AG04449 (cell line): ENCODE measurements at places on chromosomes 4 and X.

DNA sequence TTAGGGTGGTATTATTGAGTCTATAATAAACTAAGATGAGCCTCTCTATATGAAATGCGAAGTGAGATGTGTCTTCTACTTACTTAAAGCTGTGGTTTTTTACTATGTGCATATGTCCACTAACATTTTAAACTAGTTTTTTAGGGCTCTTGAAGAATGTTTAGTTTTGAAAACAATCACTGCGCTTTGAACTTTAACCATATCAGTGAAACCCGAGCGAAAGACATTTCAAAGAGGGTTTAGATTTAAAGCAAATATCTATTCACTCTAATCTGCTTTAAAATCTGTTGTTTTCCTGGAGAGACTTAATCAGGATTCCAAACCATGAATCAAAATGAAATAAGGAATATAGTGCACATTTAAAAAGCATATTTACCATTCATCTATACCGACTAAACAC is 24.8 kb upstream of the SLC7A11 start:
- DNase-seq = no peak

DNA sequence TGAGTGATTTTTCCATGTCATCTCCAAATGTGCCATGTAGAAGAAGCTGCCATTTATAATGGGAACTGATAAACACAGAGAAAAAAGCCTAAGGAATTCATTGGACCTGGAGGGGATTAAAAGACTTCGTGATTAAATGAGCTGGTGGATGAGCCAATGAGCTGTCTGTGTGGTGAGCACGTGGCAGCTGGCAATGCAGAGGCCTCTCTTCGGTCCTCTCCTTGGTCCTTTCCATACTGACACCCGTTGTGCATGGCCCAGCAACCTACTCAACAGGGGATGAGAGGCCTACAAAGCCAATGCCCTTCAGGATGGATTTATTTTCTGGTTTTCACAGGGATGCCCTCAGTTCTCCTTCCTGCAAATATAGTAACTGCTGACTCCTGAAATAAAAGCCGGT is 87.7 kb upstream of the STS start:
- DNase-seq = no peak

GRCh38 chrX:5632061-5632614 is 596.5 kb downstream of the NLGN4X start:
- no peak for DNase-seq

GRCh38 chr4:8473920-8474590 is 33.5 kb downstream of the TRMT44 start:
- DNase-seq = no peak

- DNase-seq = no peak
Measured at GRCh38 chr4:168380290-168380689, 61.7 kb upstream of the DDX60 start.

DNA sequence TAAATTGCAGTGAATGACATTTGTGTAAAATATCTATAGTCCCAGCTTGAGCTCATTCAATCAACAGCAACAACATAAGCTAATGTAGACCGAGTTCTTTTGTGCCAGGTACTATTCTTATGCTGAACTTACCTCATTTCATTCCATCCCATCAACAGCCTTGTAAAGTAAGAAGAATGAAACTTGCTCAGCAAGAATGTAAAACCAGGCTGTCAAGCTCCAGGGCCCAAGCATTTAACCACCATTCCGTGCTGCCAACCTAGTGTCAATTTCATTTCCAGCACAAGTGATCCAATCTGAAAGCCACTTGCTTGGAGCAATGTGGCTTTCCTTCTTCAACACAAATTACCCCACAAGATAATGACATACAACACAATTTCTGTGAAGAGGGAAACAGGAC is 36.6 kb downstream of the RASSF6 start:
- DNase-seq = no peak

DNA sequence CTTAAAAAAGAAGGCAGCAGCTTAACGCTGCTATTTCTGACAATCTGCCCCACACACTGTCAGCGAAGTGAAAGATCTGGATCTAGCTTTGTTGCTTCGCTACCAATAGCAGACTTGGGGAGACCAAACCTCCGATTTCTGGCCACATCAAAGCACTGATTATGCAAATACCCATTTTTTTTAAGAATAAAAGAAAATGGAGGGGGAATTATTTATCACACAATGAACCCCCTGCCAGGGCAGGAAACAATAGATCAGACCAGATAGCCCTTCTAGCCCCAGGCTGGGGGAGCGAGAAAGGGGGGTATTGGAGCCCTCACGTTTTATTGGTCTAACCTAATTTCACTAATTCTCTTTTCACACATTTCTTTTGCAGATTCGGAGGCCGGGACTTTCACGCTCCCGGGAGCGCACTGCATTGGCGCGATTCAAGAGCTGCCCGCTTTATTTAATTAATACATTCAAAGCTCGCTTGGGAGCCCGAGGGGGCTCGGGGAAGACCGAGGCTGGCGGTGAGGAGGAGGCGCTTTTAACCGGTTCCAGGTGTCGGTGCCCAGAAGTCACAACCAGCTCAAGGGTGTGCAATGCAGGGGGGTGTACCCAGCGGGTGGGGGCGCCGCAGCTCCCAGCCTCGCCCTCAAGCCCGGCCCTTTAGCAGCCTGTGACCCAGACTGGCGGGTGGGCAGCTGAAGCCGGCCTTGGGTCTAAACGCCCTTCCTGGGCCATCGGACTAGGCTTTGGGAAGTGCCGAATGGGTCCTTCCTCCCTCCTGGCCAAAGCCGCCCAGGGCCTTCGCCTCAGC is 5.5 kb downstream of the NEUROG2 start:
- no peak for DNase-seq

DNA sequence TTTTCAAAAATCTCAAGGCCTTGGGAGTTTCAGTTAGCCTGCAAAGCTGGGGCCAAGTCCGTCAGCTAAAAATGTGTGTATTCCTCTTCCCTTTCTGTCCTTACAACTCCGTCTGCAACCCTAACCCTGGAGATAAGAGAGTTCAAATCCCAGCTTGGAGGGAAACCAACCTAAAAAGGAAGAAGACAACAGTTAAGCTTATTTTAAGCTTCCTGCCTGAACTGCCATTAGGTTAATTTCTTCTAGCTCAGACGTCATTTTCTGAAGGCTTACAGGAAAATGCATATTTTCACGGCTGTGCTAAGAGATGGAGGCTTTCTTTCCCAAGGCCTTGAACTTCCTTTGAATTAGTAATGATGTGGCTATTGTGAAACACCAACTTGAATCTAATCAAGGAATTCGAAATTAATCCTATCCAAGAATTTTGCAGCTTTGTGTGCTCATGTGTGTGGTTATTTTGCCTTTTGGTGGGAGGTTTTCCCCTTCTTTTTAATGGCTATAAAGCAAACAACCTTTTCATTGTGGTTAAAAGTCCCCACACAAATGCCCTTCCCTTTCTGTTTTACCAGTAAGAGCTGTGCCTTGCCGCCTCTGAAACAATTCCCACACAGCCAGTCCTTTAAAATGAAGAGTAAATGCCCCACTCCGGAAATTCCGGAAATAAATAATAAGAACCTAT is 103.5 kb downstream of the IRF2 start:
- DNase-seq = no peak

DNA sequence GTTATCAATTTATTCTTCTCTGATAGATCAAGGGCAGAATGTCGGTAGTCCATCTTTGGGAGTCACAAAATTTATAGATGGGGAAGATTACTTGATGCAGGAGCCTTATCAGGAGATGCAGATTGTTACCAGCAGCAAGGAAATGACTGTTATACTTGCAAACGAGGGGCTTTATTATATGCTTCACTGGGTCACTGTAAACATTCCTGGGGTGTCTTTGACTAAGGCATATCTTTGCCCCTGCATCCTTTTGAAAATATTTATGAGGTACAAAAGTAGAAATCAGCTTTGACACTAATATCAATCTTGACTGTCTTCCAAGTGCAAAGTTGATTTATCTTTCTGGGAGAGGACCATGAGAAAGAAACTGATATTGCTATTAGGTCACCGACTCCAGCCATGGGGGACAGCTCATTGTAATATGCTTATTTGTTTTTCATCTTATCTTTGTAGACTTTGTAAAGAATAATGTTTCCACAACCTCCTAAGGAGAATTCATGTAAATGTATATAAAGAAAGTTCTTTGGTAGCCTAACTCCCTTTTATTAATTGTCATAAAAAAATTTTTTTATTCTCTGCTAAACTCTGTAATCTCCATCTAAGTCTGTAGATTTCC is 177.3 kb upstream of the EMCN start:
- no peak for DNase-seq

GRCh38 chr4:189124149-189124758 is 816.4 kb upstream of the FRG1 start:
- no peak for DNase-seq

GRCh38 chr4:89249716-89250361 is 57.8 kb downstream of the GPRIN3 start:
- DNase-seq = no peak

GRCh38 chrX:128504496-128504895 is 452.3 kb upstream of the ACTRT1 start:
- DNase-seq = no peak
